Effector CD4-positive, alpha-beta T cell (primary cell): ENCODE measurements at places on chromosomes 2 and 18.

GRCh38 chr2:229235131-229235914 lies 35.8 kb downstream of the PID1 start:
- DNase-seq, result no peak

DNA sequence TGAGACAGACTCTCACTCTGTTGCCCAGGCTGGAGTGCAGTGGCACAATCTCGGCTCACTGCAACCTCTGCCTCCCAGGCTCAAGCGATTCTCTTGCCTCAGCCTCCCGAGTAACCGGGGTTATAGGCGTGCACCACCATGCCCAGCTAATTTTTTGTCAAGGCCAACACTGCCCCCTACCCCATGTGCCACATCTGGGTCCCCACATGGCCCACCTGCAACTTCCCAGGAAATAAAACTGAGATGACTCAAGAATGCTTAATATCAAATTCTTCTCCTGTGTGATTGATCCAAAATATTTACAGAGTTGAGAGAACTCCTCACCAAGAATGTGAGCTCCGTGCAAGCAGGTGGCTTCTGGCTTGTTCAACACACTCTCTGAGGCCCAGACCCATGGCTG lies 9.1 kb downstream of the AP1S3 start:
- no peak for DNase-seq

GRCh38 chr2:222391743-222392285 lies 32.5 kb upstream of the SGPP2 start:
- no peak for DNase-seq

DNA sequence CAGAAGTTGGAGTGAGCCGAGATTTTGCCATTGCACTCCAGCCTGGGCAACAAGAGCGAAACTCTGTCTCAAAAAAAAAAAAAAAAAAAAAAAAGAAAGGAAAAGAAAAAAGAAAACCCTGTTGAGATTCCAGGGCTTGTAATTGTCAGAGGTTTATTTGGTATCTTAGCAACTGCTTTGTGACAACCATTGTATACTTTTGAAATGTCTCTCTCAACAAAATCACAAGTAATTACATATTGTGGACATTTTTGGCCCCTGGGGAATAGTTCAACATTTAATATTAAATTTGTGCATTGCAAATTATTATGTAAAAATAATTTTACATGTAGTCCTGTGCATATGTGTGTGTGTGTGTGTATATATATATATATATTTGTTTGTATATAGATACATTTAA lies 270.8 kb downstream of the GALNT13 start:
- DNase-seq, result no peak

DNA sequence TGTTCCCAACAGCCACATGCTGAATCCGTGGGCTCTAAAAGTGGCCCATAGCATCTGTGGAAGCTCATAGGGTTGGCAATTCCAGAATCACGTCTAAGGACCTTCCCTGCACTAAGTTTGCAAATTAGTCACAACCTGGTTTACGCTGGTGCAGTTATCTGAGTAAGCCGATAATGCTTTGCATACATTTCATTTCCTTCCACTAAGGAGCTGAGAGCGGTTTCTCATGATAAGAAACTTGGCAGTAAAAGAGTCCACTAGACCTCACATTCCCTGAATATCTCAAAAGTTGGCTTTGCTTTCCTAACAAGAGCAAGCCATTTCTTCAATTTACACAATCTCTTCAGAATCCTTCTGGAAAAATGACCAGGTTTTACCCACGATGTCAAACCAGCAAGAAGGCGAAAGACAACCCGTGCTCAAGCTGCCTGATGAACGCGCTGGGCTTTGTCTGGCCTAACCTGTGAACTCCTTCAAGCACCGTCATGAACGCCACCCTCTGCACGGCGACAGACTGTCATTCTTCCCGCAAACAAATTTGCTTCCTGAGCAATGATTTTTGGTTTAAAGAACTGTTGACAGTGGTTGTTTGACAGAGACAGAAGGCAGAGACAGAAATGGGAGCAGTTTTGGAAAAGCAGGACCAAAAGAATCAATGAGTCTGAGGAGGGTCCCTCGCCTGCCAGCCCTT lies 73.0 kb upstream of the COPS8 start:
- no peak for DNase-seq

DNA sequence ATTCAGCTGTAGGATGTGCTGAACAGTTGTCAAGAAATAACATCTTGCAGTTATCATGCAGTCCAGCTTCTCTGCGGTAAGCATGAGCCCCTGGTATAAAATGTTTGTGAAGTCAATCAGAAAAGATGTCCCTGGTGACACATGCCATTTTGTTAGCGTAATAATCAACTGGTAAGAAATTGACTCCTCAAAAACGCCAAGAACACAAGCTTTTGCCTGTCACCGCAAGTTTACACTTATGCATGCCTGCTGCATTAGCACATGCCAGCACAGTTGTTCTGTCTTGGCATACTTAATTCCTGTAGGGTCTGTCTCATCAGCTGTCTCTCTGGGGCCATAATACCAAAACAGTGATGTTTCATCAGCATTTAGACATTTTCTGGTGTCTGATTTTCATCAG lies 524.8 kb upstream of the DSEL start:
- DNase-seq, result no peak

GRCh38 chr2:17539611-17540092 lies 844 bp upstream of the VSNL1 start:
- DNase-seq, result no peak

GRCh38 chr2:23698116-23698693 lies 228.7 kb downstream of the ATAD2B start:
- DNase-seq, result no peak

DNA sequence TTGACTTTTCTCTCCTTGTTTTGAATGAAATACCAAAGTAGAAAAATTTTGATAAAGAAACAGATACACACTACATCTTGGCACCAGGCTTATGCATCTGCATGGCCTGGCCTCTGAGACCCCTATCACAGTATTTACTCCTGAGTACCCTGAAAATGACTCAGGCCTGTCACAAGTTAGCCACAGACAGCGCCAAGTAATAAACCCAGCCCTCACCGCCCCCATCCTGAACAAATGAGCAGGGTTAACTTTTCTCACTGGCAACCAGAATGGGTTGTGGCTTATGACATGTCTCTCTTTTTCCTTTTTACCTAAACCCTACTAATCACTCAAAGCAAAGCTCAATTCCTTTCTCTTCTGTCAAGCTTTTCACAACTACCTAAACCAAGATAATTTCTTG lies 35.3 kb downstream of the SPRED2 start:
- no peak for DNase-seq

GRCh38 chr2:18094277-18094676 lies 215.8 kb downstream of the KCNS3 start:
- DNase-seq, result no peak

- no peak for DNase-seq
Measured at GRCh38 chr18:38933322-38933721, 1367.7 kb upstream of the CELF4 start.

DNA sequence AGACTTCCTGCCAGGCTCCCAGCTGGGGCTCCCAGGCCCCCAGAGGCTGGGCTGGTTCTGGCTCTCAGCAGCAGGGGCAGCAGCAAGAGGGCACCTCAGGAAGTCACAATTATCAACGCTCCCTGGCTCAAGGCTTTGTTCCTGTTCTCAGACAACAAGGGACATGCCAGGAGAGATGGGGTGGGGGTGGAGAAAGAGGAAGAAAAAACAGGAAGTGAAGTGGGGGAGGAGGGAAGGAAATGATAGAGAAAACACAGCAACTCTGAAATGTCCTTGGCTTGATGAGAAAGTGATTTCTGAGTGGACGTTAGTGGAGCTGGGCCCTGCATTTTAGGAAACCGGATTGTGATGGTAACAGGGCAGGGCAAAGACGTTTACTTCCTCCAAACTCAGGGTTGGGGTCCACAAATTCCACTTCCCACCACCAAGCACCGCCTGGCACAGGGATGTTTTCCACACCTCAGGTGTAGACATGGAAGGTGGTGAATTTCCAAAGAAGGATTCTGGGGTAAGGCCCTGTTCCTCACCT lies 40.4 kb downstream of the CYRIA start:
- DNase-seq, result no peak

- DNase-seq, result no peak
Measured at GRCh38 chr2:237927986-237928385, 38.8 kb upstream of the UBE2F start.

- no peak for DNase-seq
Measured at GRCh38 chr18:49608366-49609255, 46.8 kb downstream of the LIPG start.

- no peak for DNase-seq
Measured at GRCh38 chr2:159982270-159982669, 80.1 kb downstream of the PLA2R1 start.

DNA sequence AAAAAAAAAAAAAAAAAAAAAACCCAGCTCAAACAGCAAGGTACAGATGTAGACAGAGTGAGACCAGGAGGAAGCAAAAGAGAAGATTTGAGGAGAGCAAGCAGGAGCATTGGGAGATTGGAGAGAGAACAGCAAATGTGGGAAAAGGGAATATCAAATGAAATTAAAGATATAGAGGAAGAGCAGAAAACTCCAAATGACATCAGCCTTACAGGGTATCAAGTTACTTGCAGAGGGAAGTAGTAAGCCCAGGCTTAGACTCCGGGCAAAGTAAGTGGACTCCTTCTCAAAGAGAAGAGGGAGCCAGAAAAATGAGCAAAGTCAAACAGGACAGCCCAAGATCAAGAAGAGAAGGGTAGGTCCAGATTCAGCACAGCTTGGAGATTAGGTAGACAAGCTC lies 93.3 kb upstream of the PPP1CB start:
- DNase-seq, result no peak

GRCh38 chr2:67917332-67918054 lies 145.3 kb downstream of the C1D start:
- no peak for DNase-seq

- no peak for DNase-seq
Measured at GRCh38 chr2:200050921-200051610, 95.7 kb downstream of the MAIP1 start.

DNA sequence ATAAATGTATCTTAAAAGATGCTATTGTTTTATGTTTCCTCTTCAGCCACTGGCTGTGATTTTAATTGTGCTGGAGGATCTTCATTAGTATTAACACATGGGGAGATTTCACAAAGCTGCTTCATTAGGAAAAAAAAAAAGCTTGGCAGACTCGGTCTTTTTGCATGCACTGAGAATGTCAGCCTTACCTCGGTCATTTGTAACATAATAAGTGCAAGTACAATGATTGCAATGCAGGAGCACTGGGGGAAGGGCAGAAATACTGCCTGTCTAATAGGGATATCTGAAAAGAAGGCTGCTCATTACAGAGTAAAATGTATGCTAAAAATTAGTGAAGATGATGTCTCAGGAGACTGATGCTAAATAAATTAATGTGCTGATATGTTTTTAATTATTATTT lies 1.3 kb upstream of the BAZ2B start:
- DNase-seq, result no peak

- DNase-seq, result no peak
Measured at GRCh38 chr2:9288681-9289338, 82.2 kb downstream of the ASAP2 start.

GRCh38 chr18:7174344-7175095 lies 56.4 kb upstream of the LRRC30 start:
- DNase-seq, result no peak

DNA sequence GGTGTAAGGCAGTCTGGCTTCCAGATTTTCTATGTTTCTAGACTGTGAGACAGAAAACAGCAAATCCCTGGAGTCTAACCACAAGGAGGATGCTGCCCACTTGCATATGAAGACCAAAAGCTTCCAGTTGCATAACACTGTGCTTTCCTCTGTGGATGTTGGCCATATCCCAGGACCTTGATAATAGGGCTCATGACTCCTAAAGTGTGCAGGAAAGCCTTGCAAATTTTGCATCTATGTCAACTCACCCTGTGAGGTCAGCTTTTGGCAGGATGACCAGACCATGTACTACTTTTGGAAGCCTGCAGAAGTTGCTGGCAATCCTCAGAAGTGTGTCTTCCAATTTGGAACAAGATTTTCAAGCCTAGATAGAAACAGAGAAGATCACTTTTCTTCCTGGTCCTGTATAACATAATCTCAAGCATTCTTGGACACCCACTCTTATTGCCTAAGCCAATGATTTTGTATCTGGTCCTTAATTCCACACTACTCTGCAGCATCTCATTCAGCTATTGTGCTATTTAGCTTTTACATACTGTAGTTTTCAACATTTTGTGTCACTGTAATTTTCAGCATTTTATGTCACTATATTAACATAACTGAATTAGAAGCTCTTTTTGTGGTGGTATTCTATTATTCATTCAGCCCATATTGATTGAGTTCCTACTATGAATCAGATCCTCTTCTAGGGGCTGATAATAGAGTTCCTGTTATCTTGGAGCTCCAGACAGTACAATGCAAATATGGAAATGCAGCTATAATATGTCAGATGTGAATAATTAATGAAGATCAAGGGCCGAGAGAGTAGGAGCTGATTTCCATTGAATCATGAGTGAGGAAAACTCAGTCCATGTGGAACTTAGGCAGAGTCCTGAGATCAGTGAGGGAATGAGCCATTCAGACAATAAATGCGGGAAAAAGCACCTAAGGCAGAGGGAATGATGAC lies 85.3 kb upstream of the RAB27B start:
- no peak for DNase-seq

DNA sequence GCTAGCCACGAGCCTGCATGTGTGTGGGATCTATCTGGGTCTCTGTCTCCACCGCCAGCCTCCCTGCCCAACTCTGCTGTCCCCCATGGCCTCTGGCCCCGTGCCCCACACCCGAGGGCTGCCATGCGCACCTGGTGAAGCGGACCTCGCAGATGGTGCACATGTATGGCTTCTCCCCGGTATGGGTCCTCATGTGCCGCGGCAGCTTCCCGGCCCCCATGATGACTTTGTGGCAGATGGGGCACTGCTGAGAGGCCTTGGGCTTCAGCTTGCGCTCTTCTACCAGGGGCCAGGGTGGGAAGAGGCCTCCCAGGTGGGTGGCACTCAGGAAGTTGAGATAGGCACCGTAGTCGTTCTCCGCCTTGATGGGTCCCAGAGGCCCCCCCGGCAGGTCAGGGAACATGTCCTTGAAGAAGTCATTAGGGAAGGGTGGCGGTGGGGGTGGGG lies 109.3 kb upstream of the SMAD2 start:
- DNase-seq, result no peak

DNA sequence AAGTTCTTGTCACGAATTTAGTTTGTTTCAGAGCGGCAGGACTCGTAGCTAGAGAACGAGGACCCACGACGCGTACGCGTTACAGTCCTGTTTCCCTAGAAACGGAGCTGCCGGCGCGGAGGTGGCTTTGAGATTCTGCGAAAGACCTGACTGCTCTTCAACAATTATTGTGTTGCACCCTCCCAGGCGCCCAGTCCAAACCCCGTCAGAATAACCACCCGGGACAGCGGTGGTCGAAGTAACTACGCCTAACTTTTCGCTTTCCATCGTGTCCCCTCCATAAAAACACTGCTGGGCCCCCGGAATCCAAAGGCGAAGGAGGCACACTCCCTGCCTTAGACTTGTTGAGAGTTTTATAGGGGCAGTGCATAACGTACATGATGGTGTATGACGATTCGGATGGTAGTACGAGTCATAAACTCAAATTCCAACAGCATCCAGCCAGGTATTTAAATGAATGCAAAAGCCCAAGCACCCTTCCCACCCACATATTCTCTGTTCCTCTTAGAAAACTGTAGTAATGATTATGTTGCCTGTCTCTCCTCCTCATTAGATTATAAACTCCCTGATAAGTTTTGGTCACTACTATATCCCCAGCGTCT lies 651 bp upstream of the STAM2 start:
- no peak for DNase-seq
